ENCODE measurements at places on chromosomes 11 and 22. TPM values are rescaled to one million over a fixed set of nuclear protein-coding genes. Genes with fewer than 3 reads are reported as not detected.

Gene WT1
- total RNA-seq: 0.21 TPM

DNA sequence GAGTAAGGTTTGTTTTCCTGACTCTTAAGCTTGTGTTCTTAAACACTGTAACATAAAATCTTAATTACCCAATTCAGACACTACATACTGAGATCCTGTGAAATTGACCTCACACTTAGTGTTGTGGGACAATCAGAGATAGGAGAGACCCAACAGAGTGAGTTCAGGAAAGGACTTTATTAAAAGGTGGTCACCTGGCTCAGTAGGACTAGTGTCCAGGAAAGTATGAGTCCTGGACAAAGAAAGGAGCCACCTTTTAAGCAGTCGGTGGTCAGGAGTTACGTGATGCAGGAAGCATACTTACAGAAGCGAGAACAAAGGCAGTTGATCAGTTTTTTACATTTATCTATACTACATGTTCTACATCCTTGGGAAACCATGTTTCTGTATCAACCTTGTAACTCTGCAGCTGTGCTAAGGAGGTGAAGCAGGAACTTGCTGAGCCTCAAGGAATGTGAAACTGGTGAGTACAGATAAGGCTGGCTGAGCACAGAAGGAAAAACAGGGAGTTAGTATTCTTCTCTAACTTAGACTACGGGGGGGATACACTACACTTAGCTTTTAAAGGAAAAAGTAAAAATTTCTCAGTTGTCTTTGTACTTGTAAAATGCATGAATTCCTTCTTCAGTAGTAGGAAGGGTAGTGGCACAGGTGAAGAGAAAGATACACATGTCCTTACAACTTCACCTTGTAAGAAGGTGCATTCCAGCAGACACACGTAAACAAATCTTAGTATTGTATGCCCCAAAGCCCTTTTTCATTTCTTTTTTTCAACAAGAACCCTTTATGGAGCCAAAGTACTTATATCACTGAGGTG, 15.1 kb downstream of the OR51E1 start:
- no peaks in the 10 kb centered on the region for H3K36me3 ChIP-seq
- no peaks in the 10 kb centered on the region for H3K27me3 ChIP-seq
- H3K4me1 ChIP-seq: no peaks in the 10 kb centered on the region
- H3K27ac ChIP-seq: no peak overlapping the region
- no peak overlapping the region for H3K4me3 ChIP-seq

DNA sequence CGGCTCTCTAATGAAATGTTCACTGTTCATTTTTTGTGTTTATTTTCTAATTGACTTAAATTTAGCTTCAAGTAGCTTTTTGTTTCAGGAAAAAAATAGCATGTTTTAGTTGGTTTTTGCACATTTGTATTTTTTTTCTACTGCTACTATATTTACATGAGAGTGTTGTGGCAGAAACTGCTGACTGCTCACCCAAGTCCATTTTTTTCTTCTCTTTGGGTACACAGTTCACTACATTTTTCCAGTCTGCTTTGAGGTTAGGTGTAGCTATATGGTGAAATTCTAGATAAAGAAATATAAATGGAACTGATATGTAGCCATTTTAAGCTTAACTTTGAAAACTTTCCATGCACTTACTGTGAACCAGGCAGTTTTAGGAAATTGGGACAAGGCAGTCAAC, 216.7 kb upstream of the C11orf87 start:
- no peaks in the 10 kb centered on the region for H3K36me3 ChIP-seq
- no peak overlapping the region for H3K4me3 ChIP-seq
- H3K27ac ChIP-seq: no peak overlapping the region
- H3K4me1 ChIP-seq: no peaks in the 10 kb centered on the region

Gene SYT7
- 7.0 TPM for total RNA-seq

Gene IGSF22
- not detected for total RNA-seq

DNA sequence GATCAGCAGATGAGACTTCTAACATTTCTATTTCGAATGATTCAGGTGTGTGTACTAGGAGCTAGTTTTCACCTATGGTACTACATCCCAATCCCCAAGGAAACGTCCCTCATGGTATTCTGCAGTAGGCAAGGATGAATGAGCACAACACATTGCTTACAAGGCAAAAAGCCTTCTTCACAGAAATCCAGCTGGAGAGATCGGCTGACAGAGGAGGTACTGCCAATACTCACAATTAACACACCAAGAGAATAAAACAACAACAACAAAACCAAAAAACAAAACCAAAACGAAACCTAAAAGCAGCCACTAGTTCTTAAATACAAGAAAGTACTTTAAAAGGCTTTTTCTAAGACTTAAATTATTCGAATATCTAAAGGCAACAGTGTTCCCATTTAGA, 101.4 kb downstream of the PICALM start:
- H3K27me3 ChIP-seq: no peaks in the 10 kb centered on the region
- H3K27ac ChIP-seq: peak overlapping the region; percentile 51
- peaks cover 5% of the 10 kb centered on the region for H3K4me1 ChIP-seq
- no peak overlapping the region for H3K4me3 ChIP-seq
- H3K36me3 ChIP-seq: 0 out of 2 replicates have a peak, but pooled peaks cover 4% of the 10 kb centered on the region

- H3K4me3 ChIP-seq: no peak overlapping the region
- H3K36me3 ChIP-seq: no peaks in the 10 kb centered on the region
- DNase-seq: peak; percentile 46
- H3K4me1 ChIP-seq: 0 out of 2 replicates have a peak, but pooled peaks cover 5% of the 10 kb centered on the region
- H3K27me3 ChIP-seq: no peaks in the 10 kb centered on the region
These were observed 136.2 kb downstream of the OSBP2 start for GRCh38 chr22:30830907-30831306.

Gene APOBEC3H
- total RNA-seq: not detected

DNA sequence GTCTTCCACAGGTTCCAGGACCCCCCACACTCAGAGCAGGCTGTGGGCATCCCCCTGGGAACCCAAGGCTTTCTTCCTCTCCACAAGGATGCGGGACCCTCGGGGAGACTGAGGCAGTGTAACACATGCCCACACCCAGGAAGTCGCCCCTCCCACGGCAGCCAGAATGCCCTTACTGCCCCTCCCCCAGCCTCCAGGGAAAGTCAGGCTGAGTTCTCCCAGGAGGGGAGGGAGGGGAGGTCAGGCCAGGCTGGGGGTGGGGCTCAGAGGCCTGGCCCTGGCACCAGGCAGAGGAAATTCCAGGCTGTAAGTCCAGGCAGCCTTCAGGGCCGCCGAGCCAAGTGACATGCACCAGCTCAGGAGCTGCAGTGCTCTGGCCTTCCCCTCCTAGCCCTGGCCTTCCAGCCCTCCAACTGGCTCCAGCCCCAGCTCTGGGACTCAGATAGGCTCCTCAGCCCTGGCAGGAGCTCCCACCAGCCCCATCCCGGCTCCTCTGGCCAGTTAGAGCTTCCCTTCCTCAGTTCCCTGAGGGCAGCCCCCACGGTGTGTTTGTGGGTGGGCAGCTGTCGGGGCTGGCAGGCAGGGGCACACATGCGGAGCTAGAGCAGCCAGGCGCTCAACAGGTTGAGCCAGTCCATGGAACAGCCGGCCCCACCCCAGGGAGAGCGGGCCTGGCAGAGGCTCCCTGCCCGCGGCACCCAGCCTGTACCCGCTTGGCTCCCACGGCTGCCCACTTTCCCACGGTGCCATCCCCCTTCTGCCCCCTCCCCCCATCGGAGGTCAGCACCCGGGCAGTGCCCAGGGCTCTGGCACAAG, 3.6 kb downstream of the BCL9L start:
- peak overlapping the region; percentile 88 for H3K27ac ChIP-seq
- peak overlapping the region; percentile 98 for H3K4me3 ChIP-seq
- peaks cover 6% of the 10 kb centered on the region for H3K27me3 ChIP-seq
- peaks cover 80% of the 10 kb centered on the region for H3K4me1 ChIP-seq
- peak; percentile 88 for DNase-seq
- no peaks in the 10 kb centered on the region for H3K36me3 ChIP-seq

Gene FAM180B
- not detected for total RNA-seq

GRCh38 chr11:45024846-45025588, 74.3 kb upstream of the TP53I11 start:
- no peak for DNase-seq
- no peak overlapping the region for H3K27ac ChIP-seq
- no peaks in the 10 kb centered on the region for H3K27me3 ChIP-seq
- peaks cover 27% of the 10 kb centered on the region for H3K4me1 ChIP-seq
- H3K4me3 ChIP-seq: no peak overlapping the region

DNA sequence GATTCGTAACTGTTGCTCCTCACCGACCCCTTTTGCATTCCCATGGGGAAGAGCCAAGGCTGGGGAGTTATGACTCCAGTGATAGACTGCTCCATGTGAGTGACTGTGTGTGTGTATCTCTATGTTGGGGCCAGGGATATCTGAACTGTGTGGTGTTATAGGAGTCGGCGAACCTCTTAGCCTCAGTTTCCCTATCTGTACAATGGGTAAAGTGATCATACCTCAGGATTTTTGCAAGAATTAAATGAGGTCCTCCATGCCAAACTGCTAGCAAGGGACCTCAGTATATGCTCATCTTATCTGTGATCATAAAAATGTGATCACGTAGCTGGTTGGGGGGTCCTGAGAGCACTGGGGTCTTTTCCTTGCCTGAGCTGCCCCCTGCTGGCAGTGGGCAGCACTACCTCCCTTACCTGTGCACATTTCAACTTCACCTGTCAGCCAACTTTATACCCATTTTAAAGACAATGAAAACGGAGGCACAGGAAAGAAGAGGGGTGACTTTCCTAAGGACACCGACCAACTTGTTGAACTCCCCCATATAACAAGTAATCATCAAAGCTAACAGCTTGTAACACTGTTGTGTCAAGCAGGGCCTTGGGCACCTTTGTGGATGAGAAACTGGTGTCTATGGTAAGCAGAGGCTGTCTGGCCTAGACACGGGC, 1.4 kb upstream of the DPP3 start:
- peaks cover 7% of the 10 kb centered on the region for H3K36me3 ChIP-seq
- H3K27ac ChIP-seq: peak overlapping the region; percentile 94
- peaks cover 8% of the 10 kb centered on the region for H3K4me1 ChIP-seq
- peak; percentile 71 for DNase-seq
- H3K4me3 ChIP-seq: peak overlapping the region; percentile 63
- no peaks in the 10 kb centered on the region for H3K27me3 ChIP-seq

DNA sequence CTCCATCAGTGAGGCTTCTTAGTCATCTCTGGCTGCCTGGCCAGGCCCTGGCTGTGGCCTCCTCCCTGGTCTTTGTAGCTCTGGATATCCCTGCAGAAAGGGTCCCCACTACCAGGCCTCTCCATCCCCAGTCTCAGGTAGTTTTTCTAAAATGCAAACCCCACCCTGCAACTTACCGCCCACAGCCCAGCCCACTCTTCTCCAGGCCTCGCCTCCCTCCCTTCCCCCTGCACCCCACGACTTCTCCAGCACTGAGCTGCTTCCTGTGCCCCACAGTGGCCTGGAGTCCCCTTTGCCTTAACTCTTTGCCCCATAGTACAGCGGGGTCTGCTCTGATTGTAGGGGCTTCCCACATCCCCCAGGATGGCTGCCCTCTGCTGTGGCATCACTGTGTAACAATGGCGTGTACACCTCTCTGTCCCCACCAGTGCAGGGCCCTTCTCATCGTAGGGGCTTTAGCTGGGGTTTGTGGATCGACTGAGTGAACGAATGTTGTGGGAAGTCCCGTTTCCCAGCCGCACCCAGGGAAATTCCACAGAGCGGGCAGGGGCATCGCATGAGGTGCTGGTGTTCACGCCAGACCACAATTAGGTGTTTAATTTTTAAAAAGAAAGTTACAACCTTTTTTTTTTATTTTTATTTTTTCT, 111.6 kb downstream of the BCR start:
- no peak overlapping the region for H3K4me3 ChIP-seq
- H3K36me3 ChIP-seq: peaks cover 20% of the 10 kb centered on the region
- no peak overlapping the region for H3K27ac ChIP-seq
- no peaks in the 10 kb centered on the region for H3K4me1 ChIP-seq
- DNase-seq: no peak

- H3K27ac ChIP-seq: no peak overlapping the region
- H3K36me3 ChIP-seq: no peaks in the 10 kb centered on the region
- H3K4me1 ChIP-seq: peaks cover 9% of the 10 kb centered on the region
- DNase-seq: no peak
- H3K27me3 ChIP-seq: no peaks in the 10 kb centered on the region
- no peak overlapping the region for H3K4me3 ChIP-seq
These were observed 638.6 kb upstream of the ANO5 start for GRCh38 chr11:21554284-21554683.

Gene P2RY6
- not detected for total RNA-seq

Gene PRR33
- not detected for total RNA-seq

Gene OR52I2
- total RNA-seq: not detected

- no peak overlapping the region for H3K4me3 ChIP-seq
- H3K4me1 ChIP-seq: peaks cover 48% of the 10 kb centered on the region
- H3K27ac ChIP-seq: peak overlapping the region; percentile 78
- no peaks in the 10 kb centered on the region for H3K36me3 ChIP-seq
- no peaks in the 10 kb centered on the region for H3K27me3 ChIP-seq
- no peak for DNase-seq
These were observed 79.0 kb downstream of the MICAL3 start for GRCh38 chr22:17945156-17945887.

DNA sequence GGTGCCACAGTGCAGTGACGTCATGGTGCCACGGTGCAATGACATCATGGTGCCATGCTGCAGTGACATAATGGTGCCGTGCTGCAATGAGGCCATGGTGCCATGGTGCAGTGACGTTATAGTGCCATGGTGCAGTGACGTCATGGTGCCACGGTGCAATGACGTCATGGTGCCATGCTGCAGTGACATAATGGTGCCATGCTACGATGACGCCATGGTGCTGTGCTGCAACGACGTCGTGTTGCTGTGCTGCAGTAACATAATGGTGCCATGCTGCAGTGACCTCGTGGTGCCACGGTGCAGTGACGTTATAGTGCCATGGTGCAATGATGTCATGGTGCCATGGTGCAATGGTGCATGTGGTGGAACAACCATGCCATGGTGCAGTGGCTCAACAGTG, 45.3 kb downstream of the DHCR7 start:
- no peaks in the 10 kb centered on the region for H3K27me3 ChIP-seq
- H3K27ac ChIP-seq: no peak overlapping the region
- no peak overlapping the region for H3K4me3 ChIP-seq
- H3K36me3 ChIP-seq: no peaks in the 10 kb centered on the region
- H3K4me1 ChIP-seq: no peaks in the 10 kb centered on the region

Gene CNTN5
- not detected for total RNA-seq

DNA sequence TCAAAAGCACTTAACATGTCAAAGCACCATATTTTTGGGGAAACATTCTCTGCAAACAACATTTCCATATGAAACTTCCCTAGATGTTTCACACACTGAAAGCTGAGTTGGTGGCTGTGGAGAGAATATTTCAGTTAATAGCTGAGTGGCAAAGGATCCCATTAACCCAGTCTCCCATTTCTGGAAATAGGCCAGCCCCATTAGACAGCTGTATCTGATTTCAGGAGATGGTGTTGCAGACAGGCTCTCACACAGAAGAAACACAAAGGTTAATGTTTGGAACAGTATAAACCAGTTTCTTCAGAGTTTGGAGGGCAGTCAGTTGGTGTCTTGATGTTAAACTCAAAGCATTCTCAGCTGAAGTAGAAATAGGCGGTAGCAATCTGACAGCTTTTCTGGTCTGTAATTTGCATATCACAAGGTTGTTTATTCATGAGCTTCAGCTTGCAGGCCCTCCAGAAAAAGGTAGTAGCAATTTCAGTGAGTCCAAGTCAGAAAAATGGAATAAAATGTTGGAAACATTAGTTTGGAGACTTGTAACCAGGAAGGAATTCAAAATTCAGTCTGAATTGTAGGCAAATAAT, 15.5 kb upstream of the ZBTB44 start:
- no peak overlapping the region for H3K27ac ChIP-seq
- H3K4me1 ChIP-seq: peaks cover 11% of the 10 kb centered on the region
- peak; percentile 21 for DNase-seq
- H3K4me3 ChIP-seq: no peak overlapping the region

- no peak overlapping the region for H3K27ac ChIP-seq
- H3K36me3 ChIP-seq: no peaks in the 10 kb centered on the region
- no peak overlapping the region for H3K4me3 ChIP-seq
- DNase-seq: no peak
These were observed 110.9 kb downstream of the ARL14EP start for GRCh38 chr11:30433831-30434230.

GRCh38 chr11:133573081-133573480, 40.8 kb upstream of the OPCML start:
- no peaks in the 10 kb centered on the region for H3K4me1 ChIP-seq
- H3K27ac ChIP-seq: no peak overlapping the region
- H3K36me3 ChIP-seq: no peaks in the 10 kb centered on the region
- no peak overlapping the region for H3K4me3 ChIP-seq
